ENCODE measurements at places on chromosomes 3 and 15.

- peak; percentile 12 for DNase-seq
Measured at GRCh38 chr15:76150513-76150912, 90.7 kb downstream of the TMEM266 start.

GRCh38 chr15:82018201-82018600 lies 27.6 kb downstream of the MEX3B start:
- DNase-seq = no peak

- DNase-seq = no peak
Measured at GRCh38 chr15:37083610-37084009, 16.7 kb downstream of the MEIS2 start.

- DNase-seq = no peak
Measured at GRCh38 chr3:142574665-142575064, 3.9 kb downstream of the ATR start.
